ENCODE measurements at places on chromosomes 7 and 10. TPM values are rescaled to one million over a fixed set of nuclear protein-coding genes. Genes with fewer than 3 reads are reported as not detected.

The MEST gene
- 10.3 TPM for total RNA-seq

DNA sequence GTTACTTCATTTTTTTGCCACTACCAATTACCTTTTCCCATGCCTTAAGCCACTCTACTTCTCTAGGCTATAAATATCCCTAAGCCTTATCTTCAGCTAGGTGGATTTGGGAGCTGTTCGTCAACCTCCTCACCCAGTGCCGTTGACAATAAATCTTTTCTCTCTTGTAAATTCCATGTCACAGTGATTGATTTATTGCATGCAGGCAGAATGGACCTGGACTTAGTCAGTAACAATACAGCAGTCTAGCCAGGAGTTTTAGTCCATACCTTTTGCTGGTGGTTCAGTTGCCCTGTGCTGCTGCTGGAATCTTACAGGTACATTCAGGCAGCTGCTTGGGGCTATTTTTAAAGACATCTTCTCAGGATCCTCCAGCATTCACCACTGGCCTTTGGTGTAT lies 350.5 kb upstream of the NRG3 start:
- no peak for DNase-seq

DNA sequence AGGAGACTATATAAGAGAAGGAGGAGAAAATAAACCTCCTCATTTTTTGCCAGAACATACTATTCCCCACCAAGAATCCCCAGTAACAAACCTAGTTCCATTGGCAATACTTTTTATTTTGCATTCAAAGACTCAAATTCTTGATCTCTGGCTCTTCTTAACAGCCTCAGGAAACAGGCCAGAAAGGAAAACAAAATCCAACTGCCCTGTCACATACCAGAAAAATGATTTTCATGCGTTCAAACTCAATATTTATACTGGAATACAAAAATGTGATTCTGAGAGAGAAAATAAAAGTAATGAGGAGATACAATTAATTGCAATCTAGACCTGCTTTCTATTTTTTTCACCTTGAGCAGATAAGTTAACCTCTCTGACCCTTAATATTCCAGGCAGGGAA lies 435.9 kb upstream of the AUTS2 start:
- no peak for DNase-seq

DNA sequence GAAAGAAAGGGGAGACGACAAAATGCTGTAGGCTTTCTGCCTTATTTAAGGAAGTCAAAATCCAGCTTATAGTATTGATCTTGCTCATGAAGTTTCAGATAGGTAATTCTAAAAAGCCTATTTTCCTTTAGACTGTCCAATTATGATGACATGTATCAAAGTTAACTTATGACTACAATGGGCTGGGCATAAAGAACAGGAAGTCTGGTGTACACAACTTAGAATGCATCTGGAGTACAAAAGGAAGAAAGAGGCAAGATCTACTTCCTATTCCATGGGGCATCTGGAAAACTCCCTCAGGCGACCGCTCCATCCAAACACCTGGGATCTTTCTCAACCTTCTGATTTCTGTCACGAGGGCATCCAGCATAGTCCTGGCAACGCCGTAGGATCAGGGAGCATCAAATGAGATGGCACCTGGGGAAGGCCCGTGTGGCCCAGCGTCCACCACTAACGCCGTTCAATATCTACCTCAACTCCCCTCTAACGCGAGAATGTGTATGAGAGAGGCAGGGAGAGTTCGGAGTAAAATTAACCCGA lies 512 bp downstream of the FAM24B start:
- DNase-seq = no peak

GRCh38 chr7:92569137-92569536 lies 21.1 kb downstream of the FAM133B start:
- DNase-seq = no peak

DNA sequence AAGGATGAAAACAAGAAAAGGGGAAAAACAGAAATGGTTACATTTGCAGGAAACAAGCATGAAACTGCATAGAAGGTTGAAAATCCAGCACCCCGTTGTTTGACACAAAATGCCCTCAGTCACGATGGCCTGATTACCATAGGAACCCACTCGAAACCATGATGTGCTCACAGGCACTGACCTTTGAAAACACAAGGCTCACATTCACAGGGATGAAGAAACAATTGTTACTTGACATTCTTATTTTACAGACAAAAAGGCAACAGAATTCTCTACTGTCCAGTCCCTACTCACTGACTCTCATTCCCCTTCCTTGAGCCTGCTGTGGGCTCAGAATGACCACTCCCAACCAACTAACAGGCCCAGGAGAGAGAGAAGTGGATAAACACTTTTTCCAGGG lies 131.4 kb upstream of the PDLIM1 start:
- DNase-seq = no peak

All from suprapubic skin (tissue), 4 donors.